ENCODE measurements at places on chromosomes 1 and 21.

DNA sequence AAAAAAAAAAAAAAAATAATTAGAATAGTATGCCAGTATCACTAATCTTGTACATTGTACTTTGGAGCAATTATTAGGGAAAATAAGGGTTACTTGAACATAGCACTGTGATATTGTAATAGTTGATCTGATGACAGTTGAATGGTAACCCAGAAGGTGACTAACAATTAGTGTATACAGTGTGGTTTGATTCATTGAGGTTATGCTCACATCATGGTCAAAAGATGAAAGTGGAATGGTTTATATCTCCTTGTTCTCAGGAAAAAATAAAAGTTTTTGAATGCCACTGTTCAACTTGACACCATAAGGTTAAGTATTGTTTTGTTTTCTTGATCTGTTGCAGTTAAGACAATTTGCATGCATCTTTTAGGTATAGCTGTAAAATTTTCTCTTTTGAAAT lies 87.0 kb downstream of the GPR52 start:
- no peak for DNase-seq

DNA sequence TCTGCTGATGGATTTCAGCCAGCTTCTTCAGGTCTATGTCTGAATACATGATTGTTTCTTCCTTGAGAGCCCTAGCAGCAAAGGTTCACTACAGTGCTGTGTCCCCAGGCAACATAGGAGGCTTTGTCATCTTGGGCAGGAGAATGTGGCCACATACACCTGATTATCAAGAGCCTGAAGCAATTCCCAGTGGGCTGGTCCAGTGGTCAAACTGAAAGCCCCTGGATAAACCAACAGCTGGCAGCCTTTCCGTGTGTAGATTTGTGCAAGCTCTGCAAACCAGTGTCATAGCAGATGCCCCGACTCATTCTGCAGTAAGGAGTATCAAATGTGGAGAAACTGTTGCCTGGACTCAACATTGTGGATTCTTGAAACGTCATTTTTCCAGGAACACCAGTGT lies 2.3 kb upstream of the GIPC2 start:
- DNase-seq = no peak

DNA sequence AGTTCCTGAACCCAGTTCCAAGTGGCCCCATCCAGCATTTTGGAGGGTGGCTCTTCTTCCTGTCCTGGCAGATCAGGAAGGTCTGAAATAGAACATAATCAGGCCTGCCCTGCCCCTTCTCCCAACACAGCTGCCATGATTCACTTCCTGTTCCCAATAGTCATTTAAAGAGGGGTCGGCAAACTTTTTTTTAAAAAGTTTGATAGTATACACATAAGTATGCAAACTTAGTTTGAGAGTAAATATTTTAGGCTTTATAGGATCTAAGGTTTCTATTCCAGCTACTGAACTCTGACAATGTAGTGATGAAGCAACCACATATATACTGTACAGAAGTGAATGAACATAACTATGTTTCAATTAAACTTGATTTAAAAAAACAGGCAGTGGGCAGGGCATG lies 66.4 kb downstream of the LUZP1 start:
- no peak for DNase-seq

GRCh38 chr1:186149591-186149990 lies 225.5 kb downstream of the TPR start:
- DNase-seq = no peak

GRCh38 chr1:31532173-31532572 lies 44.1 kb upstream of the TINAGL1 start:
- DNase-seq = no peak

DNA sequence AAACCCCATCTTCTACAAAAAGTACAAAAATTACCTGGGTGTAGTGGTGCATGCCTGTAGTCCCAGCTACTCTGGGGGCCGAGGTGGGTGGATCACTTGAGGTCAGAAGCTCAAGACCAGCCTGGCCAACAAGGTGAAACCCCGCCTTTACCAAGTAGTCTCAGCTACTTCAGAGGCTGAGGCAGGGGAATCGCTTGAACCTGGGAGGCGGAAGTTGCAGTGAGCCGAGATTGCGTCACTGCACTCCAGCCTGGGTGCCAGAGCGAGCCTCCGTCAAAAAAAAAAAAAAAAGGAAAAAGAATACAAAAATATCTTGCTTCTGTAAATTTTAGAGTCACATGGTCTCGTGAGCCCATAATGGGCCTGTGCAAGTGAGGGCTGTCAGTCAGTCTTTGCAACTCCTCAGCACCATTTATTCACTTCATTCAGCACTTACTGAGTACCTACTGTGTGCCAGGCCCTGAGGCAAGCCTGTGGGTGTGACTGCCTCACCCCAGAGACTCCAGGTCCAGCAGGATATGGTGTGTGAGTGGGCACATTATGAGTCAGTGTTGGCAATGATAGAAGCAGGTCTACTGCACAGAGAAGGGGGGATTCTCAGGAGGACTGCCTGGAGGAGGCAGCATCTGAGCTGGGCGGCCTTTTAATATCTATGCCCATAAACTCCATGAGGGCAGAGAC lies 46.8 kb upstream of the TARDBP start:
- DNase-seq = no peak

- no peak for DNase-seq
These were observed 12.3 kb upstream of the OR10J5 start for GRCh38 chr1:159548126-159548525.

- DNase-seq = no peak
These were observed 59.0 kb downstream of the SLC35A3 start for GRCh38 chr1:100028765-100029164.

GRCh38 chr1:216554934-216555333 lies 131.7 kb upstream of the USH2A start:
- no peak for DNase-seq

GRCh38 chr1:168319691-168320090 lies 39.0 kb downstream of the TBX19 start:
- no peak for DNase-seq

- no peak for DNase-seq
These were observed 181.2 kb upstream of the GALNT2 start for GRCh38 chr1:229885568-229886495.

- DNase-seq = no peak
These were observed 13.9 kb downstream of the KCNK1 start for GRCh38 chr1:233627823-233628222.

DNA sequence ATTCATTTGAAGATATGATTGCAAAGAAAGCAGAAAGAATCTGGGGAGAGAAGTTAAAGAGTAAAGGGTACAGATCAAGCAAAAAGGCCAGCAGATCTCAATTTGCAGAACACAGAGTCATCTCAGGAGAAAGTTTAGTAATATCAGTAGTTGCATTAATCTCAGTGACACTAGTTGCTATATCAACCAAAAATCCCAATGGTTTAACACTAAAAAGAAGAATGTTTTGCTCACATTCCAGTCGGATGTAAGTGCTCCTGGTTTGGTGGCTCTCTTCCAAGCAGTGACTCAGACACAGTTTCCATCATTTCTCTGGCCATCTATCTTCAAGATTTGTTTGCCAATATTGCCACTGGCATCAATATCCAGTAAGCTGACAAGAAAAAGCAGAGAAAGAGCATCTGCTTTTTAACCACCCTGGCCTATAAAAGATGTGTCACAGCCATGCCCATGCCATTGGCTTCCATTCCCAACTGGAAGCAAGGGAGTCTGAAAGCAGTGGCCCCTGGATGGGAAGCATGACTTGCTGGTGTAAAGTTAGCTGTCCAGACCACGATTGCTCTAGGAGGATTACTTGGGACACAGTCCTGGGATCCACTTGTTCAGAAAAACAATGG lies 45.5 kb upstream of the AIM2 start:
- no peak for DNase-seq

GRCh38 chr1:226482975-226483700 lies 65.4 kb upstream of the STUM start:
- no peak for DNase-seq

Measured in stimulated activated CD8-positive, alpha-beta memory T cell treated with anti-CD3 and anti-CD28 coated beads, Interleukin-7, amount 100 ng/mL, for 1 hour (primary cell).